CD4-positive, alpha-beta T cell treated with Interleukin-4 for 4 hours (primary cell): ENCODE measurements at places on chromosomes 16 and 17.

GRCh38 chr17:35901631-35902175 lies 21.5 kb upstream of the CCL5 start:
- DNase-seq = no peak

- no peak for DNase-seq
These were observed 117.1 kb downstream of the ZNF423 start for GRCh38 chr16:49738832-49739231.

DNA sequence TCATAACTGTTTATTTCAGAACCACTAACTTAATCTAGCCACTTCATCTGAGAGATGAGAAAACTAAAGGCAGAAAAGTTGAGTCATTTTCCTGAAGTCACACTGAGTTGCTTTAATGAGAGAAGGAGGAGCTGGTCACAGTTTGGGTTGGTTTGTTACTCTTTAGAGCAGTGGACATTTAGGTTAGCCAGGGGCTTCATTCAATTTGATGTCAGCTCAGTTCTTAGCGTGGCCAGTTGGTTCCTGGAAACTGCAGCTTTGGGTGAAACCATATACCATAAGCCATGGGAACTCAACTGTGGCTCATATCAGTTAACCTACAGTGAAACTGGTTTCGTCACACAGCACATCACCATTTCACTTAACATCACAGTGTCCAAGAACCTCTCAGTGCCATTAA lies 59.2 kb upstream of the ADORA2B start:
- DNase-seq = no peak

- DNase-seq = no peak
These were observed 71.6 kb upstream of the SMIM36 start for GRCh38 chr17:55582897-55583296.

DNA sequence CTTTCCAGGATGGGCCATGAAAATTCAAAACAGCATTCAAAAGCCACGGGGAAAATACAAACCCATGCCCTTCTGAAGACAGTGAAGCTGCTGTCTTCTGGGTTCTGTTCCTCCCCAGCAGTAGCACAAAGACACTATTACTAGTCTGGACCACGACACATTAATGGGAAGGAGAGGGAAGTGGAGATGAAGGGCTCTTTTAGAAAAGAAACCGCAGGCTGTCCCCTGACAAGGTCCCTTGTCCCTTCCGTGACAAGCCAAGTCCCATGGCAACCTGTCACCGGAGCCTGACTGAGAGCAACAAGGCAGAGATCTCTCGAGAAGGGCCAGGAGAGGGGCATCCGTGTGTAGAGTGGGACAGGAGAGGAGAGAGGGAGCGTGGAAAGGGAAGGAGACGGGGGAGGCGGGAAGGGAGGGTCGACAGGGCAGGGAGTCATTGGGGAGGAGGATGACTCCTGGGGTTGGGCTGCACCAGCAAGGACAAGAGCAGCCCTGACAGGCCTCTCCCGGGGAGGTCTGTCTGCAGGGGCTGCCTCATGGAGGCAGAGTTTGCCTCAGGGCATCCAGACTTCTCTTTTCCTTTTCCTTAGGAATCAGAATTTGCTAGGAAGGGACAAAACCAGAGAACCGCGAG lies 436.2 kb downstream of the SLC39A11 start:
- no peak for DNase-seq

GRCh38 chr17:79785900-79786810 lies 8.2 kb downstream of the CBX2 start:
- no peak for DNase-seq

- no peak for DNase-seq
These were observed 8.8 kb downstream of the TPSG1 start for GRCh38 chr16:1216296-1216619.

- DNase-seq = no peak
These were observed 165.7 kb downstream of the CMIP start for GRCh38 chr16:81610144-81610842.

DNA sequence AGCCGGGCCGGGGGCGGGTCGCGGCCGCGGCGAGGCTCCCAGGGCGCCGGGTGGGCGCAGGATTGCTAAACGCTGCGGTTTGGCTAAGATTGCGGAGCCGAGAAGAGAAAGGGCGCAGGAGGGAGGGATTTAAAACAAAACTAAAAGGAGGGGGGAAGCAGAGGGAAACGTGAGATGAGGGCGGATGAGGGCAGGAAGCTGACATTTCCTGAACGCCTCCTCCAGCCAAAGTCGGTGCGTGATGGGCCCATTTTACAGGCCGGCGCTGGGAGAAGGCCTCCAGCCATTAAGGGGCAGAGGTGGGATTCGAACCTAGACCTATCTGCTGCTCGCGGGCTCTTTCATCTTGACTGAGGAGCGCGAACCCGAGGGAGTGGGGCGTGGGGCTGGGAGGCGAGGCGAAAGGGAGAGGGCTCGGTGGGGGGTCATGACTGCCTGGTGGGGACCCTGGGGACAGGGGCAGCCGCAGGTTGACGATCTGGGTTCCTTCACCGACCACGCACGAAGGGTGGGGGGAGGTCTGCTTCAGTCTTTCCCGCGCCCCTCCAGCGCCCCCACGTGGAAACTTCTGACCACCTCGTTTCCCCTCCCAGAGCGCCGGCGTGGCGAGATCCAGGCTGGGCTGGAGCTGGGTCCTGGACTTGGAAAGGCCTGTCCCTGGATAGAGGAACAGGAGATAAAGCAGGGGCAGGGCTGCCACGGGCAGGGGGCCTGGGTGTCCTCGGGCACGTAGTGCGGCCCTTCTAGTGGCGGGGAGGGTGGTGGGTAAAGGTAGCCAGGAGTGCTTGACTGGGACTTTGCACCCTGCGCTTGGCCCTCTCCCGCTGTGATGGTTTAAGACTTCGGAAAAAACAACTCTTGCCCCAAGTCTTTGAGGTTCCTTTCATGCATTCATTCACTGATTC lies 3.8 kb upstream of the TAC4 start:
- peak; percentile 59 for DNase-seq

DNA sequence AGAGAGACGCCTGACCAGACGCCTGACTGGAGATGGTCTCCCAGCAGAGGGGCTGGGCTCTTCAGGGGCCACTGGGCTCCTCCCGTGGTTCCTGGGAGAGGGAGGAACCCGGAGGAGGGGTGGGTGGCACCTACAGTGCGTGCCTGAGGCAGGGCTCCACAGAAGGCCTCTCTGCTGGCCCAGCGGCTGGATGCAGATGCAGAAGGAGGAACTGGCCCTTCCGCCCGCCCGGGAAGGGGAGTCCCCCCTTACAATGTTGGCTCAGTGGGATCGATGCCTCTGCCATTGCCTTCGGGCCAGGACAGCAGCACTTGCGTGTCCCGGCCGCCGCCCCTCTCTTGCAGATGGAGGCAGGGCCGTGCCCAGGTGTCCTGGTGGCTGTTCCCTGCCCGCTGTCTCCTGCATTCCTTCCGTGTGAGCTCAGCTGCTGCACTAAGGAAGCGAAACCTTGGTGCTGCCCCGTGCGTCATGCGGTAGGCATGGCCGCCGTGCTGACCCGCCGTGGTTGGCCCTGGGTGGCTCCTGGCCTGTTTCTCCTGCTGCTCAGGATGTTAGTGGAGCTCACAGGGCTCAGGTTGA lies 15.1 kb downstream of the BAIAP2 start:
- peak; percentile 11 for DNase-seq

DNA sequence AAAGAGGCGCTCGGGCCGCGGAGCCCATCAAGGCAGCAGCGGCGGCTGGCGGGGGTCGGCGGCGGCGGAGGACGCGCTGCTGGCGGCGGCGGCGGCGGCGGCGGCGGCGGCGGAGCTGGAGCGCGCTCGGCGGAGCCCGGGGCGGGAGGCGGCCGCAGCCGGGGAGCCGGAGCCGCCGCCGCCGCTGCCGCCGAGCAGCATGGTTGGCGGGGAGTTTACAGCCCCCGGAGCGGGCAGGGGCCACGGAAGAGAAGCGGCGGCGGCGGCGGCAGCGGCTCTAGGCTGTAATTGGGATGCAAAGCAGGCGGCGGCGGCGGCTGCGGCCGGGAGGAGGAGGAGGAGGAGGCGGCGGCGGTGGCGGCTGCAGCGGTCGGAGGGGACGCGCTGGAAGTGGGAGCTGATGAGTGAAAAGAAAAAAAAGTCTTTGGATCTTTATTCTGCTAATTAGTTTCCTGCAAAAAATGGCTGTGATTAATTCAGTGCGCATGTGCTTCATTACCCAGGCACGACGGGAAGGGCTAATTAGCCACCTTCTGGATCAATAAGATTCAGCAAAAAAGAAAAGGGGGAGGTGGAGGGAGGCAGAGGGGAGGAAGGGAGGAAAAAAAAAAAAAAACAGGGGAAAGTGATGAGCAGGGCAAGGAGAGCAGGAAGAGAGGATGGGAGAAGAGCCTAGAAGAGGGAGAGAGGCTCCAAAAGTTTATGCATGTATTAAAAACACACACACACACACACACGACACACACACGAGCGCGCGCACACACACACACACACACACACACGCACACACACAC lies 10.9 kb upstream of the ZFHX3 start:
- no peak for DNase-seq

DNA sequence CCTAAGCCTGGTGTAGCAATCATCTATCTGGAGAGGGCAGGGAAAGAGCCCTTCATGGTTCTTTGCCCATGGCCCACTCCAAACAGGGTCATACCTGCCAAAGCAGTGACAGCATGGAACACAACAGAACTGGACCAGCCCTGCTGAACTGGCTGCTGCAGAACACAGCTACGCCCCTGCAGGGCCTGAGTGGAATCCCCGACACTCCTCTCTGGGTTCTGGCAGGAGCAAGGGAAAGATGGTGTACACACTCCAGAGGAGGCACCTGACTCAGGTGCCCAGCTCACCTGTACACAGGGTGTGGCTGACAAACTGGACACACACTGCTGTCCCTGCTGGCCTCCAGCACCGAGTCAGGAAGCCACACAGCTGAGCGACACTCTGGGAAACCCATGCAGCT lies 19.8 kb downstream of the MIEF2 start:
- no peak for DNase-seq

GRCh38 chr17:71338396-71338795 lies 782.4 kb upstream of the SOX9 start:
- DNase-seq = no peak

- DNase-seq = no peak
These were observed 40.5 kb downstream of the CEP95 start for GRCh38 chr17:64547319-64547718.

- no peak for DNase-seq
These were observed 17.1 kb downstream of the CDH16 start for GRCh38 chr16:66901626-66902025.

- no peak for DNase-seq
These were observed 15.5 kb downstream of the TK2 start for GRCh38 chr16:66534376-66534799.

- no peak for DNase-seq
These were observed 716.6 kb upstream of the CDH8 start for GRCh38 chr16:62752854-62753253.

DNA sequence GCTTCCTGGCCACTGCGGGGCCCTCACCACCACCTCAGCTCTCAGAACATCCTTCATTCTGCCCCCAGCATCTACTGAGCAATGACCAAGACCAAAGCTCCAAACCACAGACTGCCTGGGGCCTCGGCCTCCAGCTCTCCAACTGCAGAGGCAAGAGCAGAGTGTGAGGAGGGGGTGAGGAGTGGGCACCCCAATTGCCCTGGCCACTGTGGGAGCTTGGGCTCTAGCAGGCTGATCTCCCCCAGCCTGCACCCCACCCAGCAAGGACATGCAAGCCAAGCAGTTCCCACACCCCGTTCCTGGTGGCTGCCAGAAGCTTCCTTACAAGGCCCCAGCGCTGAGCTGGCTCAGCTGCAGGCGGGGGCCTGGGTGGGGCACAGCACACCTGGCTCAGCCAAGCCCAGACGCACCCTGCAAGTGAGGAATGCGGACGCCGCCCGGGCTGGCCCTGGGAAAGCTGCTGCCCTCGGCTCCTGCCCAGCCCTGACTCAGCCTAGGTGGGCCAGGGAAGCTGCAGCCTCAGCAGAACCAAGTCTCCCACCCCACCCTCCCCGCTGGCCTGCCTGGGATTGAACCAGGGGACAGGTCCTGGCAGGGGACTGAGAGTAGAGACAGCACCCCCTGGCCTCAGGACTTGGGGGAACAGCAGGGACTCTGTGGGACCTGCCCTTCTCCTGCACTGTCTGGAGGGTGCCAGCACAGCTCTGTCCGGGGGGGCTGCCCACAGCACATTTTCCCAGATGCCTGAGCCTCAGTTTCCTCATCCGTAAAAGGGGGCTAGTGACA lies 29.7 kb upstream of the KRT17 start:
- no peak for DNase-seq

GRCh38 chr16:60811657-60812056 lies 1224.6 kb downstream of the CDH8 start:
- no peak for DNase-seq

GRCh38 chr16:51813609-51814008 lies 662.5 kb upstream of the SALL1 start:
- DNase-seq = no peak

GRCh38 chr16:47886631-47887415 lies 269.0 kb downstream of the ABCC12 start:
- DNase-seq = no peak

DNA sequence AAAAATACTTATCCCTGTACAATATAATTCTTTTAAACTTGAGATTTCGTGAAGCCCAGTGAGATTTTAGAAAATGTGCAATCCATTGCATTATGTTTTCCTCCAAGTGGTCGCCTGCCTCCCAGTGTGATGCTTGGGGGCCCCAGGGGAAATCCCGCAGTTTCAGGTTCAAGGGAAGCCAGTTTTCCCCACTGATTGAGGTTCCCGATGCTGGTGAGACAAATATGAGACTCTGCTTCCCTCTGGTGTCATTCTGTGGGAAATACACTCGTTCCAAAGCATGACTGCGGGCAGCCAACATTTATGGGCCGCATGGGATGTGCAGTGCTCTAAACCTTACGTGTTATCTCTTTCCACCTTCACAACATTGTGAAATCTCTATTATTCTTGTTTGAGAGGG lies 200.8 kb downstream of the PRKCB start:
- DNase-seq = peak; percentile 44

DNA sequence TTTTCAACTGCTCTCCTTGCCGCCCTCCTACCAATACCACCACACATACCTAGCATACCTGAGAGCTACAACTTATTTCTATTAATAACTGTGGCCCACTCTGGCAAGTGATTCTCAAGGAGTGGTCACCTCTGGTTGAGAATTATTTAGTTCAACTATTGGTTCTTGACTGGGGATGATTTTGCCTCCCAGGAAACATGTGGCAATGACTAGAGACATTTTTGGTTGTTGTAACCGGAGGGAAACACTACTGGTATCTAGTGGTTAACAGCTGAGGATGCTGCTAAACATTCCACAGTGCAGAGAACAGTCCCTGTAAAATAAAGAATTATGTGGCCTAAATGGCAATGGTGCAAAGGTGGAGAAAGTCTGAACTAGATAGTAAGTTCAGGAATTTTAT lies 96.7 kb downstream of the TRIM37 start:
- no peak for DNase-seq

GRCh38 chr16:819336-820043 lies 19.0 kb upstream of the GNG13 start:
- peak; percentile 4 for DNase-seq

- no peak for DNase-seq
These were observed 172.8 kb upstream of the WSCD1 start for GRCh38 chr17:5897275-5897911.
